WTC11 (cell line): ENCODE measurements at places on chromosomes 6 and 20.

DNA sequence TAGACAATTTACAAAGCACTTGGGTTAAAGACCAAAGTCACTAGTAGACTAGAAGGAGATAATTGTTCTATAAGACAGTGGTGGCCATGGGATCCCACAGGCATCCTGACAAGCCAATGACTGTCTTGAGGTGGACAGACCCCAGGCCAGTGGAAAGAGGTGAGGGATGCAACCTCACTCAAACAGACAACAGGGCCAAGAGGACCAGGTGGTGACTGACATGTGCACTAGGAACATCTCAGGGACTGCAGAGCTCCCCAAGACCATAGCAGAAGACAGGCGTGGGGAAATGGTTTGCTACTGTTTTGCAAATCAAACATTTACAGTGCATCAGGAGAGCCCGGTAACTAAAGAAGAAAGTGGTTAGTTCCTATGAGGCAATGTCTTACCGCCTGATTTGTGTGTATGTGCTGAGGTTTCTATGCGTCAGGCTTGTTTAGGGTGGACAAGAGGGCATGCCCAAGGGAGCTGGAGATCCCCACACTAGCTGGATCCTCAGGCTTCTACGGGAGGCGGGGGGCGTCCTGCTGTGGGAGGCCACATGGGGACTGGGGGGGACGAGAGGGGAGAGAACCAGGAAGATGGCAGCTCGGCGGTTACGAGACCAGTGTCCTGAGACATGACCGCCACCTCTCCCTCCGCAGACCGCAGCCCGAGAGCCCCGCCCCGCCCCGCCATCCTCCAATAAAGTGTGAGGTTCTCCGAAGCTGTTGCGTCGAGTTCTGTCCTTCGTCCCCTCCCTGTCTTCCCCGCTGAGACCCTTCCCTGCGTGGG, 623 bp upstream of the MRPS26 start:
- no peak for DNase-seq

GRCh38 chr20:57679113-57679512, 30.7 kb downstream of the PMEPA1 start:
- DNase-seq: no peak

DNA sequence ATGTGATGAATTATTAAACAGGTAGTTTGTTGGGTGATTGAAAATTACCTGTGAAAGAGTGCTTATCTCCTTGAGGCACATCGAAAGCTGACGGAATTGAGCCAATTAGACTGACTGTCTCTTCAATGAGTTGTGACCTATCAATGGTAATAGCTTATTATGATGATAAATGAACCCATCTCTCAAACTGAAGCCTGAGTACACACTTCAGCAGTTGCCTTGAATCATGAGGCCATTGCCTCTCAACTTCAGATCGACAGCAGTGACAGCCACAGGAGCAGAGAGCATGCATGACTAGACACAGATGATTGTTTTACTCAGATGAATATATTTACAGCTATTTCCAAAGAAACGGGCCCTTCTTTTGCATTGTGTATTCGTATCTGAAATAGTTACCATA, 323.9 kb downstream of the LAMA2 start:
- no peak for DNase-seq

- DNase-seq: no peak
Measured at GRCh38 chr6:75213732-75214131, 7.9 kb upstream of the COL12A1 start.

DNA sequence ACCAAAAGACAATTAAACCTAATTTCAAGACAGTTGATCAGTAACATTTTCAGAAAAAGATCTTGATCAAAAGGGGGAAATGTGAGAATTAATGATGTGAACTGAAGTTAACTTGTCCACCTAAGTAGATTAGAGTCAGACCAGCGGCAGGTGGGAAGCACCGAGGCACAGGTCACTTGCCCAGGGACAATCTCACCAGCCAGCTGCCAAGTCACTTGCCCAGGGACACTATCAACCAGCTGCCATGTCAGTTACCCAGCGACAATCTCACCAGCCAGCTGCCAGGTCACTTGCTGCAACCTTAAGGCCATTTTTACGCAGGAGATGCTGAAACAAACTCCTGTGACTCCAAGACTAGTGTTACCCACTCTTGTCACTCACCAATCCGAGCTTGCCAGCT, 187.6 kb upstream of the THBS2 start:
- no peak for DNase-seq

DNA sequence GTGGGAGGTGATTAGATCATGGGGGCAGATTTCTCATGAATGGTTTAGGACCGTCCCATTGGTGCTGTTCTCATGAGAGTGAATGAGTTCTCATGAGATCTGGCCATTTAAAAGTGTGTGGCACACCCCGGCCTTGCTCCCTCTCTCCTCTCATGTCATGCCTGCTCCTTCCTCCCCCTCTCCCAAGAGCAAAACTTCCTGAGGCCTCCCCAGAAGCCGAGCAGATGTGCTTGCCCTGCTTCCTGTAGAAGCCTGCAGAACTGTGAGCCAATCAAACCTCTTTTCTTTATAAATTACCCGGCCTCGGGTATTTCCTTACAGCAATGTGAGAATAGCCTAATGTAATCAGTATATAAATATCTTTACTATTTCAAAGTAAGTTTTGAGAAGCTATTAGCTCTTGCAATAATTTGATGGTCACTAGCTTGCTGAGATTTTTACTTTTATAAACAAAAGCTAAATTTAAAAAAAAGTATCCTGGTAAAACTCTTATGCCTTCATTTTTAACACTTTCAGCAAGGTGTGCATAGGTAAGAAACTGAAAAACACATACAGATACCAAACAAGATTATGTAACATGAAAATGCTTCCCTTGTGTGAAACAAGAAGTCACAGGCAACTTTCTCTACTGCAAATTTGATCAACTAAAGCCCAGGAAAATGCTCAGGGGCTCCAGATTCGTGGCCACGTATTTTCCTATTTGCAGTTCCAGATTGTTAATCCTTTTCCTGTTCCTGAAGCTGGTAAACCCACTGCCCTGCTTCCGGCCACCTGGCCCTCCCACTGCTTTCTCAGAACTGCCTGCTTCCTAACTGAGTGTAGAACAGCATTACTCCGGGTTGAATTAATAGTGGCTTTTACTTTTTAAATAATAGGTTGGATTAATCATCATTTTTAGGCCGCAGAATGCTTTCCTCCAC, 395.1 kb upstream of the CNR1 start:
- no peak for DNase-seq
